ENCODE measurements at places on chromosomes 3 and 15. TPM values are rescaled to one million over a fixed set of nuclear protein-coding genes. Genes with fewer than 3 reads are reported as not detected.

The CTXN2 gene
- total RNA-seq, result not detected

The CHST14 gene
- total RNA-seq, result 9.5 TPM

The LAMB2 gene
- 112 TPM for total RNA-seq

The GOLGA8J gene
- not detected for total RNA-seq

The AHSG gene
- total RNA-seq, result 0.28 TPM
